ENCODE measurements at places on chromosomes 2 and 18.
A peak's percentile ranks its signal among the peaks of the same experiment; 100 is the strongest.

- no peak for DNase-seq
Measured at GRCh38 chr2:213017404-213017803, 134.0 kb downstream of the IKZF2 start.

DNA sequence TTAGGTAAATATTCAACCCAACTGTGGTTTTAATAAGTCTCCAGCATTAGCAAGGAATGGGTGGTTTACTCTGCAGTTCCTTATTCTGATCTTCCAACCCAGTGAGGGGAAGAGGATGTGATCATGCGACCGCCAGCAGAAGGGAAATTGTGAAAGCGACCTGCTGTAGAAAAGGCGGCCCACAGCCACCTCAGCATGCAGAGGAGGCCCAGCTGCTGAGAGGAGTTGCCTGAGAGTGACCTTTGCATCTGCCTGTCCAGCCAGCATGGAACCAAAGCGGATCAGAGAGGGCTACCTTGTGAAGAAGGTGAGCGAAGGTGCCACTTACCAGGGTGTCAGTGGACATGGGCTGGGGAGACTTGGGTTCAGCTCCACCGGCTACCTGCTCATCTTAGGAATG, at the start of gene PLEK:
TSS of gene PLEK (plus strand) at position 196 of the 400 bp plus-strand sequence. CDS start at position 266, 70 bp downstream.
- DNase-seq: peak; percentile 39

DNA sequence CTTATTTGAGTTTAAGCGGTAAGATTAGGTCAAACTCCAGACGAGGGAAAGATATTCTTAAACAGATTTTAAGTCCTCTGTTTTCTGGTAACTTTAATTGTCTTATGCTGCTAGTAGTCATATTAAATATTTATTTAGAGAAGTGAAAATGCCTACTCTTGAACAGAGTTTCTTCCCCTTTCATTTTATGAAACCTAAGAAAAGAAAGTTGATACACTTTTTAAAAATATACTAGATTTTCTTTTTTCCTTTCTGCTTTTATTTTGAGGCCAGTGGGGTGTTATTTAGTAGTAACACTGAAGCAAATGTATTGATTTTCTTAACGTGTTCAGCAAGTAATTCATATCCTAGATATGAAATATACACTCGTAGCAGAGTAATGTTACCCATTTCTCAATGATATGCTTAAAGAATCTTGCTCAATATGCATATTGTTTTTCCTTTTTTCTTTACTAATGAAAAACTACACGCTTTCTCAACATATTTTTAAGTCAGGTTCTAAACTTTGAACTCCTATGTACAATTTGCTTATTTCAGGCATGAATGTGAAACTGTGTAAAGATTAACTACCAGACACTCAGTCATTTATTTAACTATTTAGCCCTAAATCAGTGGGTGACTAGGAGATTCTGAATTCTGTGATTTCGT, 691 bp downstream of the KYNU start:
- no peak for DNase-seq

DNA sequence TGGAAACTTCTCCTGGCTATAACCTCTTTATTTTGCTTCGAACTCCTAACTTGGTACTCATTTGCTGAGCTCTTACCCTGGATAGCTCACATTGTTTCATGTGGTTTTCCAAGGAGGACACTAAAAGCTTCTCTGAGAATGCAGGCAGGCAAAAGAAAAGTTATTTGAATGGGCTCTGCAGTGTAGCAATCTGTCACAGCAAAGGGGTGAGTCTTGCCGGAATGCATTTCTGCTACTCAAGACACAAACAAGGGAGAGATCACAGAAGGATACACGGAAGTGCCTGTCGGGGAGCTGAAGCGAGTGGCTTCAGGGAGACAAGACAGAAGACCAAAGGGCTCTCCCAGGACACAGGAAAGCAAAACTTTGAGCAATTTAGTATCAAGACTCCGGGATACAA, 265.4 kb downstream of the SS18 start:
- DNase-seq: no peak

DNA sequence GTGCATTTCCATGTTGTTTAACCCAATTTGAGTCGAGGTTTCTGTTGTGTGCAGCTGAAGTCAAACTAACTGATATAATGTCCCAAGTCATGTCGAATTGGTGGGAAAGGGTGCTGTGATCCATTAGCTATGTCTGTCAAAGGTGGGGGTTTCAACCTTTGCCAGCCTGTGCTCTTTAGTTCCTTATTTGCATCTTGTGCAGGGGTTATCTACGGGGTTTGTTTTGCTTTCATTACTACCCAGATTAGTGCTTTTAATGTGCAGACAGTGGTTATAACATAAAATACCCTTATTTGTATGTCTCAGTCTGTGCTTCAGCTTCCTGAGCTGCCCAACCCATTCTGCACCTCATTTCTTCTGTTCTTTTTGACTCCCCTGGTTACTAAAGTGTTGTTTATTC, 271.9 kb upstream of the CXCR4 start:
- no peak for DNase-seq

GRCh38 chr18:62455222-62455621, 67.6 kb upstream of the ZCCHC2 start:
- no peak for DNase-seq

GRCh38 chr18:78693429-78693828, 286.2 kb upstream of the SALL3 start:
- no peak for DNase-seq

DNA sequence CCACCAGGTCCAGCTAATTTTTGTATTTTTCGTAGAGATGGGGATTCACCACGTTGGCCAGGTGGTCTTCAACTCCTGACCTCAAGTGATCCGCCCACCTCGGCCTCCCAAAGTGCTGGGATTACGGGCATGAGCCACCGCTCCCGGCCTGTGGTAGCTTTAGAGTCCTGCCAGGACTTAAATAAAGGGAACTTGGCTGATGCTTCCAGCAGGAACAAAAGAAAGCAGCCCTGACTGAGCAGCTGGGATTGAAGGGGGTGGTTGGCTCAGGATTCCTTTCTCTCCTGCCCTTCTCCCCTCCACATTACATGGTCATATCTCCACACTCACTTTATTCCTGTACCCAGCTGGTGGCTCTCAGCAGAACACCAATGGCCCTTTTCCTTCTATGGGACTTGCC, 20.0 kb downstream of the EFHD1 start:
- no peak for DNase-seq

DNA sequence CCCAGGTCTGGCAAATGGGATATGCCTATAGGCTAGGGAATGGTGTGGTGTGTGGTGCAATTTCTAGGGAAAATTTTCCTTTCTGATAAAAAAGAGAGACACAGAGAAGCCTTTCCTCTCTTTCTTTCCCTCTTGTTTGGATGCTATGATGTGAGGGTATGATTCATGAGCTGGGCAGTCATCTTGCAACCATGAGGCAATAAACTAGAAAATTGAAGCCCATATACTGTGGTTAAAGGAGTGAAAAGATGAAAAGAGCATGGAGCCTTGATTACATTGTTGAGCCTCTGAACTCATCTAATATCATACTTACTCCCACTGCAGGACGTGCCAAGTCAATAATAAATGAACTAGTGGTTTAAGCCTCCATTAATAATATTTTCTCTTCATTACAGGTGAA, 215.6 kb downstream of the HAUS1 start:
- DNase-seq: no peak

- DNase-seq: no peak
Measured at GRCh38 chr2:100683231-100683630, 120.4 kb downstream of the PDCL3 start.

DNA sequence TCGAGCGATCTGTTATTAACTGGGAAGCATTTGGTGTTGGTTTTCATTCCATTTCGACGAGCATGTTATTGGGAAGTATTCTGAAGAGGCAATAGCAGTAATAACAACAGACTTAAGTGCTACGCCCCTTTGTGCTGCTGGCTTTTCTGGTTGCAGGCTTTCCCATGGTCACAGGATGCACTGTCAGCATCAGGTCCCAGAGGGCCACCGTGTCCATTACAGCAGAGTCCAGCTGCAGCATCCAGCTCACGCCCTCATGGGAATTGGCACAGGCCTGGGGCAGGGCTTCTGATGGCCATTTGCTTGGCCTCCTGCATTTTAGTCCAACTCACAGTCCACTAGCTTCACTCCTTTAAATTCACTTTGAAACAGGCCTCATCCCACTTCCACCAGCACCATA, 44.4 kb downstream of the BCL2L11 start:
- no peak for DNase-seq

- no peak for DNase-seq
Measured at GRCh38 chr2:42932271-42933151, 140.1 kb upstream of the HAAO start.

DNA sequence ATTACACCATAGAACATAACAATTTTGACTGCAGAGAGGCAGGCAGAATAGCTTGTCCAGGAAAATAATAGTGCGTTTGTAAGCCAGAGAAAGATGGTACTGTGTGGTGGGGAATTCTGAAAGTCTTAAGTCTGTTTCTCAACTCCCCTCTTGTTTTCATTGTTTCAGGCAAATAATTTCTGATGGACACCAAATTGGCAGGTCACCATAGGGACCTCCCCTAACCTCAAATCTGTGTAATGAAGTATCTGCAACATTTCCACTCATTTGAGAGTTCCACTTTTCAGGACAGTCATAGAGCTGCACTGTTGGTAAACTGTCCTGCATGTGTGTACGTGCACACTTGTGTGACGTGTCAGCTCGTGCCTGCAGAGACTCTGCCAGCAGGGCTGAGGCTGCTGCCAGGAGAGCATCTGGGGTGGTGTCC, 195.6 kb downstream of the AGAP1 start:
- no peak for DNase-seq

GRCh38 chr2:177666408-177666807, 273.8 kb downstream of the AGPS start:
- DNase-seq: no peak

DNA sequence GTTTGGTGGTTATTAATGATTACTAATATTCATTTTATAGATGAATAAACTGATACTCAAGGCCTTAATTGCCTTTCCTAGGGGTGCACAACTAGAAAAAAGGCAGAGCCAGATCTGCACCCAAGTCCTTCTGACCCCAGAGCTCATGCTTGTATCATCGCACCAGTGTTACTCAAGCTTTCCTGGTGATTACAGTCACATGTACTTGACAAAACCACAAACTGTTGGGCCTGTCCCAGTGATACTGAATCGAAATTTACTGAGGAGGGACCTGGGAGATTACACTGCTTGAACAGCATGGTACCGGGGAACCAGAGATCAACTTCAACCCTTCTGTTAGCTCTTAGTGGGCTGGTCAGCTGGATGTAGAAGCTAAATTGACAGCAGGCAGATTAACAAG, 33.7 kb downstream of the FASTKD2 start:
- no peak for DNase-seq

DNA sequence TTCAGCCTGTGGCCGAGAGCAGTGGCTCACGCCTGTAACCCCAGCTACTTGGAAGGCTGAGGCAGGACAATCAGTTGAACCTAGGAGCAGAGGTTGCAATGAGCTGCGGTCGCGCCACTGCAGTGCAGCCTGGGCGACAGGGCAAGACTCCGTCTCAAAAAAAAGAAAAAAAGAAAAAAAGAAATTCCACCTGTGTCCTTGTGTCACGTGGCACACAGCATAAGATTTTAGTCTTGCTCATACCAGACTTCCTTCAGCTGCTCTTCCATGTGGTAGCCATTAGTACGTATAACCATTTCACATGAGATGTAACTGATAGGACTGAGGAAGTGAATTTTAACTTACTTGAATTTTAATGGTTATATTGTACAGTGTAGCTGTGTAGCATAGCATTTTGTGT, 4.0 kb downstream of the NOP58 start:
- DNase-seq: no peak

GRCh38 chr18:21004726-21005125, 106.9 kb downstream of the ROCK1 start:
- no peak for DNase-seq

DNA sequence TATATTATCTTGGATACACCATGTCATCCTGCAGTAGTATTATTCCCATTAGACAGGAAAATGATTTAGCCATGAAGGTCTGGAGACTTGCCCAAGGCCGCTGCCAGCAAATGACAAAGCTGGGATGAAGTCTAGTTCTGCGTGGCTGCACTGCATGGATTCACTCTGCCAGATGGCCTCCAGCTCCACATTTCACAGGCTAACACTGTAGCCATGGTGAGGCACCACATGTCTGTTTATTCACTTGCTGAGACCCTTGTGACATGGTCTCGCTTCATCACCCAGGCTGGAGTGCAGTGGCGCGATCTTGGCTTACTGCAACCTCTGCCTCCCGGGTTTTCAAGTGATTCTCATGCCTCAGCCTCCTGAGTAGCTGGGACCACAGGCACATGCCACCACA, 31.5 kb upstream of the SCG2 start:
- DNase-seq: no peak

DNA sequence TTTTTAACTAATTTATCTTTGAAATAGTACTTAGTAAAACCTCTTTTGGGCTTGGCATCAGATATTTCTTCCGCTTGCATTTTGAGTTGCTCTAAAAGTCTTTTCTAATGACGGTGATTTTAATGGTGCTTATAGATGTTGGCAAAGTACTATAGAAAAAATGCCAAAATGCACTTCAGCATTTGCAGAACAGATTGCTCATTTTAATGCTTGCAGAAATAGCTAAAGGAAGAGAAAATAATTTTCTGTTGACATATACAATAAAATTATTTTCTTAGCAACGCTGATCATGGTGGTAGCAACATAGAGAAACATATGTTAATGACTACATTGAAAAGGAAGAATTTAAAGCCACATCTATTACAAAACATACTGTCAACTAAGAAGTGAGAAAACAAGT, 170.7 kb downstream of the STK39 start:
- DNase-seq: no peak

GRCh38 chr2:95342556-95343320, 45.6 kb downstream of the KCNIP3 start:
- DNase-seq: no peak

- no peak for DNase-seq
Measured at GRCh38 chr2:127373362-127374083, 14.3 kb downstream of the MAP3K2 start.

- no peak for DNase-seq
Measured at GRCh38 chr2:27730980-27731691, 40.4 kb upstream of the MRPL33 start.

- DNase-seq: no peak
Measured at GRCh38 chr2:212864186-212864585, 287.2 kb downstream of the IKZF2 start.

DNA sequence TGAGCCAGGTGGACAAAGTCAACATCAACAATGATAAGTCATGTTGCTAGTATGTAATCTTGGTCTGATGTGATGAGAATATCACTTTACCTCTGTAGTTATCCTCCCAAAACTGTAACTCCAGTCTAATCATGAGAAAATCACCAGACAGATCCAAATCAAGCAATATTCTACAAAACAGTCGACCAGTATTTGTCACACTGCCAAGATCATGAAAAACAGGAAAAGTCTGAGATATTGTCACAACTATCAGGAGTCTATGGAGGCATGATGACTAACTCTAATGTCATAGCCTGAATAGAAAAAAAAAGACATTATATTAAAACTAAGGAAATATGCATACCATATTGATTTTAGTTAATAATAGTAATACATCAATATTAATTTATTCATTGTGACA, 1883.3 kb upstream of the CELF4 start:
- no peak for DNase-seq

GRCh38 chr2:195406886-195407603, 250.0 kb upstream of the SLC39A10 start:
- DNase-seq: no peak

DNA sequence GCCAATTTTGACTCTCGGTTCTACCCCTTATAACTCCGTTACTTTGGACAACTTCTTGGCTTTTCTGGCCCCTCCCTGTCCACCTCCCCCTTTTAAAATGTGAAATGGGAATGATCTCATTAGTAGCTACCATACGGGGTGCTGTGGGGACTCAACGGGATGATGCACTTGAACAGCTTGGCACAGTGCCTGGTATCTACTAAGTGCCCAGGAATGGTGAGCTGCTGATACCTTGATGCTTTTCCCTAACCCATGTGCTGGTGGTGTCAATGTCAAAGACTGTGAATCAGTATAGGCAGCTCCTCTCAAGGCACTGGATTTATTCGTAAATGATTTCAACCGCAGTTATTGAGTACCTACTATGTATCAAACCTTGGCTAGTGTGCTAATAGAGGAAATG, 204.2 kb downstream of the LOXHD1 start:
- DNase-seq: no peak

All from dorsolateral prefrontal cortex (tissue), 122 donors.